CD4-positive, alpha-beta T cell treated with Interferon gamma for 1 hour (primary cell): ENCODE measurements at places on chromosomes 5 and 9.
A peak's percentile ranks its signal among the peaks of the same experiment; 100 is the strongest.

DNA sequence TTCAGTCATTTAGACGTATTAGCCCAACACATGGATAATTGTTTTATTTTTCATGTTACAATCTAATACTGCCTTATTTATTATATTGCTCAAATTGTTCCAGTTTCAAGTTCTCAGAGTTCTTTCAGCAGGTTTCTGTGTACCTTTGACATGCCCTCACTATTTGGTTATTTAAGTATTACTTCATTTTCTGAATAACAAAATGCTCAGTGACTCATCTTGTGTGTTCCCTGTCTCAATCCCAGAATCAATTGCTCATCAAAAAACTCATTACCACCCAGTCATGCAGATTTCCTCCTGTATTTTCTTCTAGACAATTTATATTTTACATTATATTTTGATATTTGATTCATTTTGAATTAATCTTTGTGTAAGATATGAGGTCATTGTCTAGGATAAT, 562.6 kb downstream of the ANXA1 start:
- DNase-seq = no peak

DNA sequence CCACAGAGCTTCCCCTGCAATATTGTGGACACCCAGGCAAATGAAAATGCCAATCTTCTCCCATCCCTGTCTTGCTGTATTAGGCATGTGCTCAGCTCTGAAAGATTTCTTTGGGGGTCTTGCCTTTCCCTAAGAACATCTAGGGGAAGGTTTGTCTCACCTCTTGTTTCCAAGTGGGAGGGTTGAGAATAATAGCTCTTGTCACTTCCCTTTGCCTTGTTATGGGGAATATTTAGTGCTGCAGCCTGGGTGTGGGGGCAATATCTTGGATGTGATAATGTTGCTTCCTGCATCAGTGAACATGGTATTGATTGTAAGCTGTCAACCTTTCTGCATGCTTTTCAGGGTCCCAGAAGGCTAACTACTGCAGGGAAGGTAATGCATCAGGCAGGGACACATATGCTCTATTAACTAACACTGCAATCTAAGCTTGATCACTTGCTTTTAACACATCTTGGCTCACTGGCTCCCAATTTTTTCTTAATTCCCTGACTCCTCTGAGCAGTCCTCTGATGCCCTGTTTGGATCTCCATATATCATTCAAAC, 66.1 kb upstream of the GPR151 start:
- no peak for DNase-seq

DNA sequence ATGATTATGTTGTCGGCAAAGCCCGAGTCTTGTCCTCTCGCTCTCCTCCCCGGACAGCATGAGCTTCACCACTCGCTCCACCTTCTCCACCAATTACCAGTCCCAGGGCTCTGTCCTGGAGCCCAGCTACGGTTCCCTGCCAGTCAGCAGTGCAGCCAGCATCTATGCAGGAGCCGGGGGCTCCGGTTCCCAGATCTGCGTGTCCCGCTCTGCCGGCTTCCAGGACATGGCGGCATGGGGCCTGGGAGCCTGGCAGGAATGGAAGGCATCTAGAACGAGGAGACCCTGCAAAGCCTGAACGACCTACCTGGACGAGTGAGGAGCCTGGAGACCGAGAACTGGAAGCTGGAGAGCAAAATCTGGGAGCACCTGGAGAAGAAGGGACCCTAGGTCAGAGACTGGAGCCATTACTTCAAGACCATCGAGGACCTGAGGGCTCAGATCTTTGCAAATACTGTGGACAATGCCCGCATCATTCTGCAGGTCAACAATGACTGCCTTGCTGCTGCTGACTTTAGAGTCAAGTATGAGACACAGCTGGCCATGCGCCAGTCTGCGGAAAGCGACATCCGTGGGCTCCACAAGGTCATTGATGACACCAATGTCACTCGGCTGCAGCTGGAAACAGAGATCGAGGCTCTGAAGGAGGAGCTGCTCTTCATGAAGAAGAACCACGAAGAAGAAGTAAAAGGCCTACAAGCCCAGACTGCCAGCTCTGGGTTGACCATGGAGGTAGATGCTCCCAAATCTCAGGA, 101.3 kb upstream of the MAN2A1 start:
- no peak for DNase-seq

DNA sequence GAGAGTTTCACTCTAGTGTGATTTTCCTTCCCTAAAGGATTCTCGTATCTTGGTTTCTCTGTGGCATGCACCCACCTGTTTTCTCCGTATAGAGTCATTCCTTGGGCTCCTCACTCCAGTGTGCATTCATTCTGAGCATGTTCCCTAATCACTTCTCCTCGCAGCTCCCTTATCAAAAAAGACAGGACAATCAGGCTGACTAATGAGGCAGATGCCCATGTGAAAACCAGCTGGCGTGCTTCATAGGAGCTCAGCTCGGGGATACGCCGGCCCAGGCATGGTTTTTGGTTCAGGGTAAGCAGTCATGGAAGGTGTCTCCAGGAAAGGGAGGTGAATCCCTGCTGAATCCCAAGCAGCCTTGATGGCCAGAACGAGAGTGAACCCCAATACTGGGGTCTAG, 41.2 kb upstream of the INSYN2B start:
- DNase-seq = no peak

GRCh38 chr5:123503299-123503698, 8.7 kb upstream of the CSNK1G3 start:
- DNase-seq = no peak

GRCh38 chr5:168359820-168360460, 68.5 kb downstream of the WWC1 start:
- no peak for DNase-seq

DNA sequence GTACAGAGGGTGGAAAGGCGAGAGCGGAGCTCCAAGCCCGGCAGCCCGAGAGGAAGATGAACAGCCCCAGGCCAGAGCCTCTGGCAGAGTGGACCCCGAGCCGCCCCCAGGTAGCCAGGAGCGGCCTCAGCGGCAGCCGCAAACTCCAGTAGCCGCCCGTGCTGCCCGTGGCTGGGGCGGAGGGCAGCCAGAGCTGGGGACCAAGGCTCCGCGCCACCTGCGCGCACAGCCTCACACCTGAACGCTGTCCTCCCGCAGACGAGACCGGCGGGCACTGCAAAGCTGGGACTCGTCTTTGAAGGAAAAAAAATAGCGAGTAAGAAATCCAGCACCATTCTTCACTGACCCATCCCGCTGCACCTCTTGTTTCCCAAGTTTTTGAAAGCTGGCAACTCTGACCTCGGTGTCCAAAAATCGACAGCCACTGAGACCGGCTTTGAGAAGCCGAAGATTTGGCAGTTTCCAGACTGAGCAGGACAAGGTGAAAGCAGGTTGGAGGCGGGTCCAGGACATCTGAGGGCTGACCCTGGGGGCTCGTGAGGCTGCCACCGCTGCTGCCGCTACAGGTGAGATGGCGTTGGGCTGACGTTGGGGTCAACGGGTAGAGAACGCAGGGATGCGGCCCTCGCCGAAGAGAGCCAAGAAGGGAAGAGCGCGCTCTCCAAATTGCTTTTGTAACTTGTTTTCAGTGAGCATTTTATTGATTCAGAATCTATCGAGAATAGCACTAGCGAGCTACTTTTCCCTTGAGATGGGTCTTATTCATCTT, at the start of gene PTGER4:
Gene PTGER4 (plus strand): TSS at position 3 of the 769 bp plus-strand sequence. CDS start 1,079 bp downstream, outside the sequence.
- no peak for DNase-seq

DNA sequence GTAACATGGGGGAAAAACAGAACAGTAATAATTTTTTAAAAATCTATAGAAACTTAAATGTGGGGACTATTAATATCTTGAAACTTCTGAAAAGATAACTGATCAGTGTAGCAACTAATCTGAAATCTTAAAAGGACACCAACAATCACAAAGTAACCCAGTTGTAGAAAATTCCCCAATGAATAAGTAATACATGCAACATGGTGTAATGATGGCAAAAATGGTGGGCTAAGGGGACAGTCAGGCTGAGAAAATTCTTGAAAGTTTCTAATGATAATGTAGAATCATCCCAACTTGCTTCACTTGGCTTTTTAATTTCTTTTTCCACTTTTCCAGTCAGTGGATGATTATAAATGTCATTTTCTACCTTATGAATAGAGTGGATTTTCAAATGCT, 5.4 kb downstream of the NFIL3 start:
- DNase-seq = no peak

DNA sequence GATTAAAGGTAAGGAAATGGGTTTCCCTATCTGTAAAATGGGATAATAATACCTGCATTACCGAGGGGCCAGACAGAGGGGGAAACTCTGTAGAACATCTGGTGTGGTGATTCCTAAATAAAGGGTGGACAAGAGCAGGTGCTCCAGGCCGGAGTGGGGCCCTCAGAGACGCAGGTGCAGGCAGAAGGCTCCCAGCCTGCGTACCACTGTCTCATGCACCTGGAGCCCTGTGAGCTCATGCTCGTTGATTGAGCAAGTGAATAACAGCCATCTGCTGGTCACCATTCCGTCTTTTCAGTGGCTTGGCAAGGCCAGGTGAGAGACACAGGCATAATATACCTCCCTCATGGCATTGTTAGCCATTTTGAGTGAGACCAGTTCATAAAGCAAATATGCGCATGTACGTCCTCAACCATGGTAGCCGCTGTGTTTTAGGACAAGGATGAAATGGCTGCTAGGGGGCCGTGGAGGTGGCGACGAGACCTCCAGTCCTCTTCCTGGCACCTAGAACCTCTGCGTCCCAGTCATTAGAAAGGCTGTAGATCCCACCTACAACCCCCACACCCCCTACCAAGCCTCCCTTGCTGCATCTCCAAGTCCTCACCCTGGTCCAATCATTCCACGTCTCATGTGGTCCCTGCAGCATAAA, 198.0 kb upstream of the MVB12B start:
- no peak for DNase-seq

DNA sequence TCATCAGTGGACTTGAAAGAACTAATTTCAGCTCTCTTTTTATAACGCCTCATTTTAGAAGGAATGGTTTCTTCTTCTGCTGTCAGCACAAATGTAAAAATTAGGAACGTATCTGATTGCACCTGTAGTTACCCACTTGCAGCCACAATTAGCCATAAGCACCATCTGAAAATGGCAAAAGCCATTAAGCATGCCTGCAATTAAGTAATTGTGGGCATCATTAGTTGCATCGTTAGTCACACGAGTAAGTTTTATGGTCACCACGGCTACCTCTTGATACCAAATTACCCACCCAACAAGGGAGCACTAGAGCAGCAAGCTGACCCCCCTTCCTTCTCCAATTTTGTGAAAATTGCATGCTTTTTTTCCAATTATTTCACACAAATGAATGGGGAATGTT, 25.8 kb upstream of the SLC44A1 start:
- no peak for DNase-seq

DNA sequence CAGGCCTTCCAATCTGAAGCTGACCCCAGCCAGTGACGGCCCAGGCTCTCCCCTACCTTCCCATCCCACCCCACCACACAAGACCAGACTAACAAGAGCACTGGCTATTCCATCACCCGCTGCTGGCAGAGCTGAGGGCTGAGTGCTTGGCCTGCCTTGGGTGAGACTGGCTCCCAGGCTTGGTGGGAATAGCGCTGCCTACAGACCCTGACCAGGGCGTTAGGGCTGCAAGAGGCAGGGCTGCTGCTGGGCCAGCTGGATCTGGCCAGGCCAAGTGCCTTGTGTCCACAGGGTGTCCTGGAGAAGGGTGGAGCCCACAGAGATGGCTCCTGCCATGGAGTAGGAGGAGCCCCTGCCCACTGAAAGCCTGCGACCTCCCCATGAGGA, 31.6 kb upstream of the ANGPTL2 start:
- DNase-seq = no peak

GRCh38 chr5:175713930-175714329, 56.1 kb downstream of the HRH2 start:
- no peak for DNase-seq

- peak; percentile 5 for DNase-seq
These were observed 1264.5 kb upstream of the ACO1 start for GRCh38 chr9:31119890-31120454.

DNA sequence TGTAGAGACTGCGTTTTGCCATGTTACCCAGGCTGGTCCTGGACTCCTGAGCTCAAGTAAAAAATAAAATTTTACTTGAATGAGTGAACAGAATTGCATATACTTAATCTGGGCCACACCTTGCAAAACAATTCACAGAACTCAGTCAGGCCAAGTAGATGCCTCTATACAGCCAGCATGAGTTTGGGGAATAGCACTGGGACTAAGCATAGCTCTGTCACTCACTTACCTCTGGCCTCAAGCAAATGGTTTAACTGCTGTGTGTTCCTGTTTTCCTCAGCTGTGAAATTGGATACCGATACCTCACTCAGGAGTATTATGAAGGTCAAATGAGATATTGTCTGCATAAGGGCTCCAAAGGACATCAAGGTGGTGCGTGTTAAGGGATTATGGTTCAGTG, 10.9 kb upstream of the FRMPD1 start:
- DNase-seq = no peak

- DNase-seq = peak; percentile 87
These were observed at the start of gene STXBP1 for GRCh38 chr9:127611899-127612790. Gene STXBP1 (plus strand): TSS chr9:127612277. CDS start chr9:127612404, 127 bp downstream.

DNA sequence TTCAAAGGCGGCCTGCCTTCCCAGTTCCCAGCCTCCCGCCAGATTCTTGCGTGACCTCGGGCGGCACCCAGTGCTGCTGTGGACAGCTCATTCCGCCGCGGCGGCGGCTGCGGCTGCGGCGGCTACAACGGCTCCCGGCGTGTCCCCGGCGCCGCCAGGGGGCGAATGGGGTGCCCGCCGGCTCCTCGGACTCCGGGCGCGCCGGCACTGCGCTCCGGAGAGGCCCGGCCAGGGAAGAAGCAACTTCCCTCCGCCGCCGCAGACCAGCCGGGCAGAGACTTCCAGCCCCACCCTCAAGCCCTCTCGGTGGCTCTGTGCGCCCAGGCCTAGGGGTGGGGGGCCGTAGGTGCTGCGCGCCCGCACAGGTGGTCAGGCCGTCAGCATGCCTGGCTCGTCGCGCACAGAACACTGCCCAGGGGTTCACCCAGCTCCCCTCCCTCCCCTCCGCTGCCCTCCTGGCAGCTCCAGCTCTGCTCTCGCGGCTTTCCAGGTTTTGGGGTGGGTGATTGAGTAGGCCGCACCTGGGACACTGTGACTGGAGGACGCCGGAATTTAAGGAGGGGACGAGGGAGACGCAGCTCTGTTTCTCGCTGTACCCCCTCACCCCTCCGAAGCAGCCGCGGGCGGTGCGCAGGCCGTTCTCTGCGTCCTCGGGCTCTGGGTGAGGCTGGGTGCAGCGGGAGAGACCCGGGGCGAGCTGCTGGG, 20.2 kb downstream of the IGIP start:
- peak; percentile 55 for DNase-seq

DNA sequence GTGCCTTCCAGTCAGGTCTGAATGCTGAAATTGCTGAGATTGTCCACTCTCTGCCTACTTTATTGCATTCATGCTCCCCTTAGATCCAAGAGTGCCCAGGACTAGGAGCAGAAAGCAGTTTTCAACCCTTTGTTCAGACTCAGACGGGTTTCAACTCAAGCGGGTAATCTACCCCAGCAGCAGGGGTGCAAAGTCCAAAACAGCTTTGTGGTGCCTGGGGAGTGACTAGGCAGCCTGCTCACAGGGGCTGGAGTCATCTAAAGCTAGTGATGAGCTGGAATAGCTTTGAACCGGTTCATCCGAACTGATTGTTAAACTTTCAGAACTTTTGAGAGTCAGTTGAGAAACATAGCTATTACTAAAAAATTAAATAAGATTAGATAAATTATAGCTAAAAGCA, 71.0 kb upstream of the IQGAP2 start:
- DNase-seq = no peak
